ENCODE measurements at places on chromosomes 7 and 10. TPM values are rescaled to one million over a fixed set of nuclear protein-coding genes. Genes with fewer than 3 reads are reported as not detected.

GRCh38 chr10:5440206-5440605, 27.8 kb downstream of the NET1 start:
- no peaks in the 10 kb centered on the region for H3K36me3 ChIP-seq
- H3K4me3 ChIP-seq: no peak overlapping the region
- no peaks in the 10 kb centered on the region for H3K27me3 ChIP-seq

- H3K36me3 ChIP-seq: no peaks in the 10 kb centered on the region
- no peak overlapping the region for H3K27ac ChIP-seq
- DNase-seq: no peak
- no peak overlapping the region for H3K4me3 ChIP-seq
- no peaks in the 10 kb centered on the region for H3K4me1 ChIP-seq
- H3K27me3 ChIP-seq: no peaks in the 10 kb centered on the region
Measured at GRCh38 chr10:5311617-5312016, 53.1 kb upstream of the UCN3 start.

DNA sequence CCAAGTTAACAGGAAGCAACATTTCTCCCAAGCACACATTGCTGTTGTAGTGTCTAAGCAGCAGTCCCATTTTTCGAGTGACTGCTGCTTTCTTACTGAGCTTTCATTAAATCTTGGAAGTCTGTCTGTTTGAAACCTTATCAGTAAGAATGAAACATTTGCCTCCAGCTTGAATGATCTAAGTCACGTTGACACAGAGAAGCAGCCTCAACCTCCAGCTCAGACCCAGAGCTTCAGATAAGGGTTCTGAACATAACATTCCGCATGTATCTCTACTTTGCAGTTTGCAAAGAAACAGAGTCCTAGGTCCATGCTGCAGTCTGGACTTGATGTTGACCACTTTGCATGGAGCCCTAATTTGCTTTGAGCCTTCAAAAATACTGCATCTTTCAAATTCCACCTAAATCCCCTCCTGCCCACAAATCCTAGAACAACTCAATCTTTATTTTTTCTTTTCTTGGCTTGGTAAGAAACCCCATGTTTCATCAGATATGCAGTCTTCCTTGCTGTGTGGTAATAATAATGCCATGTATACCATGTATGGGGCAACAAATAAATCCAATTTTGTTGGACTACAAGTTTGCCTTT, 698.7 kb upstream of the IGFBP3 start:
- H3K4me3 ChIP-seq: no peak overlapping the region
- H3K27ac ChIP-seq: no peak overlapping the region
- no peaks in the 10 kb centered on the region for H3K4me1 ChIP-seq
- H3K27me3 ChIP-seq: no peaks in the 10 kb centered on the region
- DNase-seq: no peak
- H3K36me3 ChIP-seq: no peaks in the 10 kb centered on the region

GRCh38 chr7:29879609-29880008, 73.3 kb downstream of the WIPF3 start:
- no peak overlapping the region for H3K27ac ChIP-seq
- DNase-seq: no peak
- H3K4me3 ChIP-seq: no peak overlapping the region
- no peaks in the 10 kb centered on the region for H3K36me3 ChIP-seq
- no peaks in the 10 kb centered on the region for H3K27me3 ChIP-seq
- no peaks in the 10 kb centered on the region for H3K4me1 ChIP-seq

DNA sequence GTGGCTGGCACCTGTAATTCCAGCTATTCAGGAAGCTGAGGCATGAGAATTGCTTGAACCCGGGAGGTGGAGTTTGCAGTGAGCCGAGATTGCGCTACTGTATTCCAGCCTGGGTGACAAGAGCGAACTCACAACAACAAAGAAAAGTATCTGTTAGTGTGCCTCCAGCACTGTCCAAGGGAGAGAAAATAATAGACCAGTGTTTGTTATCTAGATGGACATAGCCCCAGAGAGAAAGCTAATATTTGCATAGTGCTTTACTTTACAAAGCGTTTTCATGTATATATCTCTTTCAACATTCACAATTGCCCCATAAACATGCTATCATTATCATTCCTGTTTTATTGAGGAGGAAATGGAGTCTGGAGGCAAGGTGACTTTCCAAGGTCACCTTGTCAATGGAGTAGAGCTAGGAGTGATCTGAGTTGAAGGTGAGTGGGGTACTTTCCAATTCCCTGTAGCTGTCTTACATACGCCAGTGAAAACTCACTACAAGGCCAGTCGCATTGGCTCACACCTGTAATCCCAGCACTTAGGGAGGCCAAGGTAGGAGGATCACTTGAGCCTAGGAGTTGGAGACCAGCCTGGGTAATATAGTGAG, 49.7 kb upstream of the KIF5B start:
- H3K27me3 ChIP-seq: no peaks in the 10 kb centered on the region
- H3K27ac ChIP-seq: peak overlapping the region; percentile 71
- no peaks in the 10 kb centered on the region for H3K36me3 ChIP-seq
- DNase-seq: peak; percentile 78
- H3K4me1 ChIP-seq: peaks cover 27% of the 10 kb centered on the region

- H3K4me3 ChIP-seq: no peak overlapping the region
- H3K36me3 ChIP-seq: no peaks in the 10 kb centered on the region
- H3K27me3 ChIP-seq: no peaks in the 10 kb centered on the region
- peaks cover 27% of the 10 kb centered on the region for H3K4me1 ChIP-seq
Measured at GRCh38 chr7:291373-292092, 1.6 kb downstream of the FOXL3 start.

GRCh38 chr10:60828489-60828852, 50.2 kb downstream of the CDK1 start:
- H3K27ac ChIP-seq: no peak overlapping the region
- no peaks in the 10 kb centered on the region for H3K36me3 ChIP-seq
- H3K4me3 ChIP-seq: no peak overlapping the region
- DNase-seq: no peak
- H3K27me3 ChIP-seq: no peaks in the 10 kb centered on the region

DNA sequence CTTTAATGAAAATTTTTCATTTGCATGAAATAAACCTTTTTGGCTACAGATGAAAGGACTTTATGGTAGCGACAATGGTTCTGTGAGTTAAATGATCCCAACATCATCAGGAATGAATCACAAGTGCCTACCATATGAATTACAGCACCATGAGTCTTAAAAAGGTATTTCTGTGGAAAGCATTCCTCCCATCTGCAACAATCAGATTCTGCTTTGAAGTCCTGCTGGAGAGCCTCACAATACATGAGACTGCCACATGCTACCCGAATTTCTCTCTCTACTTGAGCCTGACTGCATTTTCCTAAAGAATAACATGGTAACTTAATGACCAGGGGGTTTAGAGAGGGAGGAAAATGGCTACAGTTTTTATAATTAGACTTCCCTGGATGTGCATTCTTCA, 190.3 kb downstream of the TWIST1 start:
- H3K4me3 ChIP-seq: no peak overlapping the region
- no peaks in the 10 kb centered on the region for H3K36me3 ChIP-seq

DNA sequence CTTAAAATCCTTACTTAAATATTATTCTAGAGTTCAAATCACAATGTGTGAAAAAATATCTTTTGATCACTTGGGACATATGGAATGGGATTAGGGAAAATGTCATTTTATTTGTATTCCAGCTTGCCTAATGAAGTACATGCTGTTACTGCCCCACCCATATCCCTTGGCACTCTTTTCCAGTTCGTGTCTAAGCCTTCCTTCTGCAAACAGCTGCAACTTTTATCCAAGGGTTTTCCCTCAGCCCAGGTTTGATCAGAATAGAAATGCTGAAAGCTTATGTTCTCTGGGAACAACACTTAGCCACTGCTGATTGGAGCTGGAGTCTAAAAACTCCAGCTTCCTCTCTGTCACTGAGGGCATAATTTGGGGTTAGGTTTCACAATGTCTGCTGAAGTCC, 214.1 kb upstream of the FAM3C start:
- no peak overlapping the region for H3K27ac ChIP-seq
- H3K4me3 ChIP-seq: no peak overlapping the region
- DNase-seq: no peak
- no peaks in the 10 kb centered on the region for H3K4me1 ChIP-seq
- H3K36me3 ChIP-seq: no peaks in the 10 kb centered on the region

GRCh38 chr7:15087771-15088170, 185.2 kb upstream of the DGKB start:
- no peaks in the 10 kb centered on the region for H3K4me1 ChIP-seq
- no peaks in the 10 kb centered on the region for H3K27me3 ChIP-seq
- no peak overlapping the region for H3K4me3 ChIP-seq

DNA sequence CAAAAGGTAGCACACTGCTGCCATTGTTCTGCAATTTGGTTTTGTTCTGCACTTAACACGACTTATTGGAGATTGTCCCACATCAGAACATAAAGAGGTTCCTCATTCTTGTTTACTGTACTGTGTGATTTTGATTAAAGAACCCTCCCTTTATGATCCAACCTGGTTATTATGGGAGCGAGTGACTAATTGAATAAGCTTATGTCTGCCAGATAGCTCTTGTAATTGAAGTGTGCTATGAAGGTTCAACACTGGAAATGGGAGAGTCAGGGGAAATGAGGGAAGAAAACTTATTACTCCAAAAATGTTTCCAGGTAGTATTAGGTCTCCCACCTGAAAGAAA, 33.9 kb downstream of the CASP7 start:
- no peaks in the 10 kb centered on the region for H3K4me1 ChIP-seq
- no peak overlapping the region for H3K27ac ChIP-seq
- no peaks in the 10 kb centered on the region for H3K36me3 ChIP-seq
- H3K4me3 ChIP-seq: no peak overlapping the region
- H3K27me3 ChIP-seq: no peaks in the 10 kb centered on the region

DNA sequence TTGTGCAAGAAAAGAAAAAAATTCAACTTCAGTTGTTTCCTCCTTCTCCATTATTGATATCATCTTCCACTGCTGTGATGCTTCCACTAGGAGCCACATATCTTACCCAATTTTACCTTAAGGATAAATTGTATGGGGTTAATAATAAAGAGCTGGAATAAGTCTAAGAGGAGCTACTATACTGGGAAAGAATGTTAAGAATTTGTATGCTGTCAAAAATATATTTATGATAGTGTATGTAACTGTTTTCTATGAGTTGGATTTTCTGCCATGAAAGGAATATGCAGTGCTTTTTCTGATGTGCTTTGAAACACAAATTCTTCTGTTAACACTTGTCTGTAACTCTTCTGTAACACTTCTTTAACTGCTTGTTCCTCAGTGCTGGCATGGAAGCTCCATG, 219.1 kb downstream of the VTI1A start:
- DNase-seq: no peak
- no peaks in the 10 kb centered on the region for H3K4me1 ChIP-seq
- H3K4me3 ChIP-seq: no peak overlapping the region
- H3K27me3 ChIP-seq: no peaks in the 10 kb centered on the region
- no peak overlapping the region for H3K27ac ChIP-seq

DNA sequence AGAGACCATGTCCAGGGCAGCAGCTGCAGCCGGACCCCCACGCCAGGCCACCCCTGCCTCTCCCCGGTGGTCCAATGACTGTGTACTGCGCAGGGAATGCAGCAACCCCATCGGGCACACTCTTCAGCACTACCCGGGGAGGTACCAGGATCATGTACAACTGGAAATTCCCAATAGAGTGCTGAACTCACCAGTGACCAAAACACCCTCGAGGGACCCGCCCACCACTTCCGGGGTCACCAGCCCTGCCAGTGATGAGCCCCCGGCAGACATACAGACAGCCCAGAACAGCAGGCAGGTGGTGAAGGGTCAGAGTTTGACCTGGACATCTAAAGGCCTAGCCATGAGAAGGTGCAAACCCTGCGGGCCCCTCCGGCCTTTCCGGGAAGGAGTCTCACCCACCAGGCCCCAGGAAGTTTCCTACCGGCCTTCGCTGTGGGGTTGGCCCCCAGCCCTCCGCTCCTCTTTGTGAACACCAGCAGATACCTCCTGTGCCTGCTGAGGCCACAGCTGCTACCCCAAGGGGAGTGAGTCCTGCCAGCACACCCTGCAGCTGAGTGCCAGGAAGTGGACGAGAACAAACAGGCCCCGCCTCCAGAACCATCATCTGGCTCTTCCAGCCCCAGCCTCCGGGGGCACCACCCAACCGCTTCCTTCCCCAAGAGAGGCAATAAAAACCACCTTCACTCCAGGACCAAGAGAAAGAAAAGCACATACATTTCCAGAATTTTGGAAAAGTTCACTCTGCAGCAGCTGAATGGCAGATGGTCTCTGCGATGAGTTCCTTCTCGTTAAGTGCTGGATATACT, 5.0 kb upstream of the ANKRD61 start:
- no peaks in the 10 kb centered on the region for H3K27me3 ChIP-seq
- H3K36me3 ChIP-seq: peaks cover 2% of the 10 kb centered on the region
- no peak overlapping the region for H3K4me3 ChIP-seq

DNA sequence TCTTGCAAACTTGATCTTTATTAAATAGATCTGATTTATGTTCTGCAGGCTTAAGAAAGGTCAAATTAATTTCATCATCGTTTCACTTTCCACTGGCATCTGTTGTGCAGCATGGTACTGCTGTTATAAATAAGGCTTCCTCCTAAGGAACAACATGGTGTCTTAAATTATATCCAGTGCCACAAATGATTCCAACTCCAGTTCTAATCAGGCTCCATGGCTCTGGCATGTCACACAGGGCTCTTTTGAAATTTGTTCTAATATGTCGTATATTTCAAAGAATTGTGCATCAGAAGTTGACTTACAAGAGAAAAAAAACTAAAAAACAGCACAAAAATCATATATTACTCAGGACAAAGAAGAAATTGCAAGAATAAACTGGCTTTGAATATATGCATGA, 1090.8 kb upstream of the CELF2 start:
- no peaks in the 10 kb centered on the region for H3K36me3 ChIP-seq
- H3K4me1 ChIP-seq: no peaks in the 10 kb centered on the region
- no peak for DNase-seq
- no peaks in the 10 kb centered on the region for H3K27me3 ChIP-seq

GRCh38 chr10:905503-905902, 26.0 kb downstream of the LARP4B start:
- no peak overlapping the region for H3K27ac ChIP-seq
- peaks cover 6% of the 10 kb centered on the region for H3K36me3 ChIP-seq
- H3K4me3 ChIP-seq: no peak overlapping the region
- no peak for DNase-seq
- H3K4me1 ChIP-seq: no peaks in the 10 kb centered on the region
- H3K27me3 ChIP-seq: no peaks in the 10 kb centered on the region

GRCh38 chr7:132537456-132538145, 38.7 kb downstream of the PLXNA4 start:
- no peak overlapping the region for H3K4me3 ChIP-seq
- H3K27me3 ChIP-seq: peaks cover 3% of the 10 kb centered on the region
- H3K27ac ChIP-seq: no peak overlapping the region
- no peak for DNase-seq
- no peaks in the 10 kb centered on the region for H3K4me1 ChIP-seq

SH2D4B gene
- 0.23 TPM for total RNA-seq

NYAP1 gene
- total RNA-seq: 1.7 TPM

TMEM229A gene
- 0.88 TPM for total RNA-seq

ZNF488 gene
- 5.6 TPM for total RNA-seq

LRRC18 gene
- not detected for total RNA-seq
